ENCODE measurements at places on chromosomes 1 and 21.
A peak's percentile ranks its signal among the peaks of the same experiment; 100 is the strongest.

DNA sequence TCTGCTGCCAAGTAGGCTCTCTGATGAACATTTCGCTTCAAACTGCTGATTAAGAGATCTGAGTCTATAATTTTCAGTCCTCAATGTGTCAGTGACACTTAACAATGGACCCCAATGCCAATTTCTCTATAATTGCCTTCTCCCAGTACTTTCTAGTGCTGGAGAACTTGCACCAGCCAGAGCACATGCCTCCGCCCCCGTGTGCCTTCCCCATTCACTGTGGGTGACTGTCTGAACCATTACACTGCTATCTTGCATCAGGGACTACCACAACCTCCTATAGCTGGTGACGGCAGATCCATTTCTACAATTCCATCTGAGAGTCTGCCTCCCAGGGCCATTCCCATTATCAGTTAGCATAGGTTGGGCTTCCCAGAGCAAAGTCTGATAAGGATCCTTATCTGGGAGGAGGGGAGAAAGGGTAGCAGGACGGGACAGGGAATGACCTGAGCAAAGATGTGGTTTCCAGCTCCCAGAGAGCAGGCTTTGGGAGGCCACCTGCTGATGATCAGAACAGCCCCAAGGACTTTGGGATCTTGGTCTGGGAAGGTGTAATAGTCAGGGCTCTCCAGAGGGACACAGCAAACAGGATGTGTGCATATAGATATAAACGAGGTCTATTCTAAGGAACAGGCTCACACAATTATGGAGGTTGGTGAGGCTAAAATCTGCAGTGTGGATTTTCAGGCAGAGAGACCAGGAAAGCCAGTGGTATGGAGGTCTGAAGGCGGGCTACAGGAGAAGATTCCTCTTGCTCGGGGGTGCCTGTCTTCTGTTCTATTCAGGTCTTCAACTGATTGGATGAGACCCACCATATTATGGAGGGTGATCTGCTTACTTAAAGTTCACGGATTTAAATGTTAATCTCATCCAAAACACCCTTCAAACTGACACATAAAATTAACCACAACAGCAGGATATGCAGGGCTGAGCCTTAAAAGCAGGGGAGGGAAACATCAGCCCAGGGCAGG is 238.2 kb downstream of the PTPRU start:
- DNase-seq, result no peak

- DNase-seq, result no peak
Observed at GRCh38 chr21:19999369-20000272, 998.6 kb upstream of the NCAM2 start.

- no peak for DNase-seq
Observed at GRCh38 chr1:150089846-150090520, 22.4 kb downstream of the VPS45 start.

DNA sequence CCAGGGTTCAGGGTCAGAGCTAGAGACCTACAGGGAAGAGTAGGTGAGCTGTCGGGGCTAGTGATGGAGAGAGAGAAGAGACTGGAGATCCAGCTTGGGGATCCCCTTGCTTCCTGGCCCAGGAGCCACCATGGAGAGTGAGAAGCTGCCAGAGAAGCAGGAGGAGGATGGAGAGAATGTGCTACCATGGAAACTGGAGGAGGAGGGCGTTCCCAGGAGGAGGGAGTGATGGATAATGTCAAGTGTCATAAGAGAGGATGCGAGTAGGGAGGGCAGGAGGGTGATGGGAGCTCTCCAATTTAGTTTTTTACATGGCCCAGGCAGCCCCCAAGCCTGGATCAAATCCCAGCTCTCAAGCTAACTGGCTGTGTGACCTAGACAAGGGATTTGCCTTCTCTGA is 46.5 kb upstream of the EPB41 start:
- no peak for DNase-seq

DNA sequence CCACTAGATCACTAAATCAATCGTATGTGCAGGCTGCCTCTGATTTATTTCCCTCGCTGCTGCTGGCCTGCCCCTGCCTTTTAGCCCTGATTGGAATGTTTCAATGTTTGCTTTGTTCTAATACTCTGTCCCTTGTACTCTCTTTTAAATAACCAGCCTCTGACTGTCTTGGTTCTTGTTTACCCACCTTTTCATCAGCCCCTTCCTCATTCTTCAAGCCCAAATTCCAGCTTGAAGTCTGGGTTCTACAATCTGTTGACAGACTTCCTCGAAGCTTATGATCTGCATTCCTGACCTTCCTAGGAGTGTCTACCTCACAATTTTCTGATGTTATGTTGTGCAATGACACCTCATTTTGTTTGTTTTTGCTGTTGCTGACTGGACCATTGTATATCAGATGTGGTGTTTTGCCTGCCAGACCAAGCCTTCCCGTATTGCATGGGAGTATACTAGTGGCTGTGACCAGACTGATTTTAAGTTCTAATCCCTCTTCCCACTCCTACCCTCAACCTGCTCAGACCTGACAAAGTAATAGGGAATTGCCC is 46.6 kb upstream of the APOBEC4 start:
- peak; percentile 15 for DNase-seq

DNA sequence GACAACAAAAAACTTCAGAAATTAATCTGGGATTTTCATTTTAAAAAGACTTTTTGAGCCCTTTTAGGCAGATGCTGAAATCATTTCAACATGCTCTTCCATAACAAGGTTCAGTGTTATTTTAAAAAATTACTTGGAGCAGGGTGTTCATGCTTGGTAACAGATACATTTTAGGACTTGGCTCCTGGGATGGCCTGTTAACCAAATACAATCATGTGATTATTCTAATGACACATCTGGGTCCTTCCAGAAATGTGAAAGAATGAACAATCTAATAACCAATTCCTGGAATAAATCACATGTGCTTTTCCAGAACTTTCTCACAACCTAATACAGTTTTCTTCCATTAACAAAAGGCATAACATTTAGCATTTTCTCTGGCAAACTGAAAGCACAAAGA is 379.8 kb upstream of the RUNX1 start:
- no peak for DNase-seq

GRCh38 chr1:219299420-219299819 is 125.7 kb downstream of the LYPLAL1 start:
- peak; percentile 52 for DNase-seq

GRCh38 chr1:162135271-162135775 is 65.8 kb downstream of the NOS1AP start:
- no peak for DNase-seq

DNA sequence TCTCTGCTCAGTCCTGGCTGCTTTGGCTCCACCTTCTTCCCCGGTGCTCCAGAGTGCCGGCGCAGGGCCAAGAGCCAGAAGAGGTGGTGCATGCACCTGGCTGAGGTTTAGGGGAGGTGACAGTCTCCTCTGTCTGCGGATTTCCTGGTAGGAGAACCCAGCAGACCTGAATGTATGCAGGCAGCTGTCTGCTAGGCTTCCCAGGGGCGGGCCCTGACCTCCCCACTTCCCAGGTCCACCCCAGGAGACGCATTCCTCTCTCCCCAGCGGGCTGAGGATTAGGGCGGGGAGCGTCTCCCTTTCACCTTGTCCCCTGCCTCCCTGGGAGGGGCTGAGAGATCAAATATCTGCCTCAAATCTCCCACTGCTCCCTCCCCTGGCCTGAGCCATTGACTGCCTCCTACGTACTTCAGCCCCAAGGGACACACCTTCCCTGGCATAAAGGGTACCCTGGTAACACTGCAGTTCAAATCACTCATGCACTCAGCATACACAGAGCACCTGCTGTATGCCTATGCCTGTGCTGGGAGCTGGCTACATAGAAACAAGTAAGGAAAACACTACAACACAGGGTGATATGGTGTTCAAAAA is 27.5 kb downstream of the DMBX1 start:
- peak; percentile 6 for DNase-seq

DNA sequence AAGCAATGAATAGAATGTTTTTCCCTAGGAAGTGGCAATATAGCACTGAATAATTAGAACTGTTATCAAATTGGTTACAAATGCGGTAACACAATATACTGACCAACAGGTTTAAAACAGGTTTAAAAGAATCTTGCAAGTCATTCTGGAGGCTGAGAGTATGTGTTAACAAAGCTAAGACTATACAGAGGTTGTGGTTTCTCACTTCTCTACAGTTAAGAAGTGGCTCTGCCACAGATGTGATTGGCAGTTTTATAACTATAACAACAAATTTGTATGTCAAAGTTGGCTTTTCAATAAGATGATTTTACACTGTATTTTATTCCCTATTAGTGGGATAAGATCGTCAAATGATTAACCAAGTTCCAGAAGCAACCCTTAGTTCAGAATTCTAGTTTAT is 7.1 kb downstream of the ANGEL2 start:
- DNase-seq, result no peak

GRCh38 chr1:36321119-36321951 is 2.1 kb downstream of the EVA1B start:
- no peak for DNase-seq

- no peak for DNase-seq
Observed at GRCh38 chr1:163186862-163187261, 15.9 kb downstream of the RGS5 start.

DNA sequence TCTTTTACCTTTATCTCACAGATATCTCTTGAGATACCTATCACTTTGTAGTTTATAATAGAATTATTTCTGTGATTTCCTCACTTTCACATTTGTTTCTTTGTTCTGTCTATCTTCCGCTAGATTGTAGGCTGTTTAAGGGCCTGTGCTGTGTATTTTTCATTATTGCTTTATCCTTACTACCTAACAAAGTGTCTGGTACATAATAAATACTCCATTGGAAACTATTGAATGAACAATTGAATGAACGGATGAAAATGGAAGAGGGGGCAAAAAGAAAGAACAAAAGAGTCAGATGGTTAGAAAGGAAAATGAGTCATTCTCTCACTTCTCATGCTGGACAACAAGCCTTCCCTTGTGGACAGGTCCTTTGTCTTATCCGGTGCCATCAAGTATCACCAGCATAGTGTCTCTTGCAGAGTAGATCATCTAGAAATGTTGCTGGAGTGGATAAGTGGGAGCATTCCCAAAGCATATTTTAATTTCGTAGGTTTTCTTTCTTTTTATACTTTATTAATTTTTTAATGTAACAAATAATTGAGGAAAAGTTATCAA is 159.8 kb downstream of the NEK7 start:
- DNase-seq, result no peak

DNA sequence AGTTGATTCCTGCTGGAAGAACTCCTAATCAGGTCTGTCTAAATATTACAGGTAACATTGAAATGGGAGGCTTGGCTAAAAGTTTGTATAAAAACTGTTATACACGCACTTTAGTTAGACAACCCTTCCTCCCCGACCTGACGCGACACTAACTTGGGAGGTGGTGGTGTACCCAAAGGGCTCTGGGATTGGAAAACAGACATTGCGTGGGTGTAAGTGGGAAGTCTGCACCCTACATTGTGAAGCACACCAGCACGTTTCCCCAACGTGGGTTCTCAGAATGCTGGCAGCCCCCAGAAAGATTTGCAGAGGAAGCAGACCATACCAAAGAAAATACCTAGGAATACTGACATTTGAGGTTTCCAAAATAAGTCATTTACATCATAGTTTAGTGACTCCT is 16.8 kb downstream of the OR2T11 start:
- no peak for DNase-seq

- DNase-seq, result no peak
Observed at GRCh38 chr21:37548521-37548981, 182.0 kb downstream of the DYRK1A start.

GRCh38 chr1:31382379-31382989 is 9.6 kb upstream of the FABP3 start:
- DNase-seq, result no peak

GRCh38 chr1:235455823-235456222 is 48.4 kb downstream of the B3GALNT2 start:
- DNase-seq, result no peak

- DNase-seq, result no peak
Observed at GRCh38 chr21:45132841-45133573, 58.6 kb downstream of the ADARB1 start.
